Small intestine (tissue), 16 donors: ENCODE measurements at places on chromosomes 4 and X.

DNA sequence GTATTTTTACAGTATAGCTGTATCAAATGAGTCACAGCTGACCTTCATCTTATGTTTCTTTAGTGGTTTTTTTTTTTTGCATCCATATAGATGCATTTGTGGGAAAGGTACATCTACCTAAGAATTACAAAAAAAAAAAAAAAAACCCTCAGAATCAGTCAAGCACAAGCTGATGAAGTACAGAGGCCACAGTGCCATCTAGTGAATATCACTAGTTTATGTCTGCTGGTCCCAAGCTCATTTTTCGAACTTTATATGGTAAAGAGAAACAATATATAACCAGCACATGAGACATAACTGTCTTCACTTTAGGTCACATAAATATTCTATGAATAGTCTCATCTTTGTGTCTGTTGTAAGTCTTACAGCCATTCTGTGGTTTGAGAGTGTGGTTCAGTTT lies 220.1 kb downstream of the DLG3 start:
- DNase-seq = peak; percentile 24

DNA sequence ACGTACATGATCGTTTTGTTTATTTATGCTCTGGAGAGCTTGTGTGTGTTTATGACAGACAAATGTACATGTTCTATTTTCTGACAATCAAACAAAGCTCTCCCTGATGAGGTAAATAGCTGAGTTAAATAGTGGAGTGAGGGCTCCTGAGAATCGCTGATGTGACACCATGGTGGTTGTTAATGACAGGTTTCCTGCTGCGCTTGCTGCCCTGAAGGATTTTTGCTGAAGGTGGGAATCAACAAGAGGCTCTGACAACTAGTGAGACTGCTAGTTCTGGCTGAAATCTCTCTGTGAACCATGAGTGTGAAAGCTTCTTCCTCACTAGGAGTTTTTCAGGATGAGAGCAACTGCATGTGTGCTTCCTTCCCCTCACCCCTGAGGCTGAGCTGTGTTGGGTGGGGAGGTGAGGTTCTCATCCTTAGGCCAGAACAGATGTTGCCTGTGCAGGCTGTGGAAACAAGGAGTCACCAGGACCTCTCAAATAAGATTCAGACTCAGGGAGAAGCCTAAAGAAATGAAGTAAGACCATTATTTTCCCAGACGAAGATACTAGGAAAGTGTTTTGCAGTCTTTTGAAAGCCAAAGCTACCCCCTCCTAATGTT lies 173.4 kb upstream of the JADE1 start:
- DNase-seq = no peak

DNA sequence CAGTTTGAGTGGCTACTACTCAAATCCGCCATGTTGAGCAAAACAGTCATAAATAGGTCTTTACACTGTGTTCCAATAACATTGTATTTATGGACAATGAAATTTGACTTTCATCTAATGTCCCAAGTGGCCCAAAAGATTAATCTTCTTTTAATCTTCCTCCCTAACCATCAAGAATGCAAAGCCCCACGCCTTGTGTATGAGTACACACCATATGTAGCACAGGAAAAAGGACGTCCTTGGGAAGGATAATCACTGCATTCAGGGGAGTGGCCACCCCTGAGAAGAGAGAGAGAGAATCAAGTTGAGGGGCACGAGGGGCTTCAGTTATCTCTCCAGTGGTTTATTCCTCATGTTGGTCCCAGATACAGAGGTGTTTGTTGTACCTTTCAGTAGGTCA lies 33.1 kb downstream of the RBM47 start:
- no peak for DNase-seq

DNA sequence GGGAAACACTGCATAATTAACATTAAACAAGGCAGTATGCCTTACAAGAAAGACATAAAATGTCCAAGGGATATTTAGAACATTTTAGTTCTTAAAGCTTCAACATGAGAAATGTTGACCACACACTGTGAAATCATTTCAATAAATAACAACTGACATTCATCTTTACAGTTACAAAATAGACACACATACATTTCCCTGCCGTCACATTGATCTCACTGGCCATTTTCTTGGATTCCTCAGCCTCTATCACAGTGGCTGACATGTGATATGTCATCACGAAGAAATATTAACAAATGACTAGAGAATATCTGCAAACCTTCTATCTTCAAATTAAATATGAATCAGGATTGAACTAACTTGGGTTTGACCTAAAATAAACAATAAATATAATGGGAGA lies 1.9 kb downstream of the CXCL2 start:
- DNase-seq = no peak

DNA sequence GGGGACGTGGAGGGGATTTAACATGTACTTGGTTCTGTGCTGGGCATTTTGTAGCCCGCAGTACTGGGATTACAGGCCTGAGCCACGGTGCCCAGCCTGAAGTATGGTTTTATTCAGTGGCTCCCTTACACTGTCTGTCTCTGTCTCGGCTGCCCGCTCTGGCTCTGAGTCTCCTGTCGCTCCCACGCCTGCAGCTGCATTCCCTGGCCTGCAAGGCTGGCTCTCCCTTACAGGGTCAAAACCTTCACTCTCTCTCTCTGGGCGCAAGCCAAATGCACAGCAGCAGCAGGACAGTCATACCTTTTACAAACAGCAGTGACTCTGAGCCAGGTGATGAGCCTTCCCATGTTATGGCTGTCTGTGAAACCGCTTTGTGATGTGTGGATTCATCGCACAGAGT lies 72.1 kb downstream of the HTRA3 start:
- DNase-seq = no peak

DNA sequence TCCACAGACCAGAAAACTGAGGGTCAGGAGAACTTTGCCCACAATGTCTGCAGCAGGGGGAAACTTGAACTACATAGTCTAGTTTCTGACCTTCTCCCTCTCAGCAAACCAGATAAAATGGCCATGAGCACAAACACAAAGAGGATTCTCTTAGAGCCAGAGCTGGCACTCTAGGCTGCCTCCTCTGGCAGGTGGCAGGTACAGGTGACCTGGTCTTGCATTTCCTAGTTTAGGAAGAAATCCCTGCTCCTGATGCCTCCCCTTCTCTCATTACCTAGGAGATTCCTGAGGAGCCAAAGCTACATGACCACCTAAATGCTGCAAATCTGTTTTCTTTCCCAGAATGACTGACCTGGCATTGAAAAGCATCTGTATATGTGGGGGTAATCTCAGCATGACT lies 45.1 kb downstream of the ARHGEF9 start:
- DNase-seq = no peak

DNA sequence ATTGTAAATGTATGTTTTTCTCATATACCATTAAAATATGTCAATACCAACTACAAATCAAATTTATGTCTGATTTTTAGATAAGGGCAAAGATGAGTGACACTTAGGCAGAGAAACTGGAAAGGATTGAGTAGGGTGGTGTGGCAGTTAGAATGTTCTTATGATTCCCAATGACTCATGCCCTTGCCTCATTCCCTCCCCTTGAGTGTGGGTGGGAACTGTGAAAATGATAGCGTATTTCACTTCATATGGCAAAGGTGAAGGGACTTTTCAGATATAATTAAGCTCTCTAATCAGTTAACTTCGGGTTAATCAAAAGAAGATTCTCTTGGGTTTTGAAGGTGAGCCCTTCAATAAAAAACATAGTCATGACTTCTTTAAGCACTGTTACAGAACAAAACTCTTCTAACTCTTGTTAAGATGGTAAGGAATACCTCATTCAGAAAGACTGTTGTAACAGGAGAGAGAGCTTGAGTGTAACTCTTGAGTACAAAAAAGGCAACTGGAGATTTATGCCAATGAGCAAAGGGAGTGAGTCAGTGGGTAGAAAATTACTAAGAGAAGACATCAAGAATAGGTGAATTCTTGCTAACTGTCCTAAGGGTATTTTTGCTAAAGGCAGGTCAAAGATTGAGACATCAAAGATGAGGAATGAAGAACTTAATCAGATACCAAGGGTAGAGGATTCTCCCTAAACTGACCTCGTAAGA lies 329.5 kb downstream of the KCTD8 start:
- DNase-seq = no peak

DNA sequence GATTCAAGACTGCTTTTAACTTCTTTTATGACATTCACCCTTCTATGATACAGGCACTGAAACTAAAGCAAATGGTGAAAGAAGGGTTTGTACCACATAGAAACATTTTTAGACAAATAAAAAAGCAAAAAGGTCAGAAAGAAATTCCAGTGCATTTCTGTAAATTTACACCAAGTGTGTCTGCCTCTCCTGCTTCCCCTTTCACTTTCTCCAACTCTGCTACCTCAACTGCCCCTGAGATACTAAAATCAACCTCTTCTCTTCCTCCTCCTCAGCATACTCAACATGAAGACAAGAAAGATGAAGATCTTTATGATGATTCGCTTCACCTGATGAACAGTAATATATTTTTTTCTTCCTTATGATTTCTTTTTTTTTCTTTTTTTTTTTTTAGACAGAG lies 187.9 kb downstream of the LRBA start:
- no peak for DNase-seq

GRCh38 chrX:14964500-14964899 lies 91.3 kb downstream of the MOSPD2 start:
- no peak for DNase-seq

DNA sequence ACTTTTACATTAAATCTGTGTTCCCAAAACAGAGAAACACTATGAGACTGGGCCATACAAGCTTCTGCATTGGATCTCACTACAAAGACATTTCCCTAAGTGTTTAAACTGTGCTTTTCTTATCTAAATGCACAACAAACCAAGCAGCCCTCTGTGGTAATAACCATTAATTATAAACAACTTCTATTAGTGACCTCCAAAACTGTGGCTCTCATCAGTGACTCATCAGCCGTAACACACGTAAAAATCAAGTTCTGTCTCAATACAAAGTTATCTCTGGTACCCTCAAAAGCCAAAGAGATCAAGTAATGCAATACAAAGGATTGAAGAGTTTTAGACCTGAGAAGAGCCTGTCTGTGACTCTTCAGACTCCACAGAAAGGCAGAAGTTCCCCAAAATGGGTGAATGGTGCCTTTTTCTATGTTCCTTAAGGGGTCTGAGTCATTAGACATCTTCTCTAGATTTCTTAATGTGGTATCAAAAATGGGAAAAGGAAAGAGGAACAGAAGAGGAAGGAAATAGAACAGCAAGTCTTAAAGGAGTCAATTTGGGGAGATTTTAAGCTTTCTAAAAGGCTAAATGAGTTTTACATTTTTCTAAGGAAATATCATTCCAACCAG lies 189.8 kb upstream of the PPP1R2C start:
- no peak for DNase-seq

- no peak for DNase-seq
Observed at GRCh38 chrX:154530286-154530685, 14.3 kb upstream of the FAM3A start.

GRCh38 chr4:26076896-26077295 lies 162.9 kb downstream of the SMIM20 start:
- DNase-seq = no peak

- DNase-seq = no peak
Observed at GRCh38 chr4:7155590-7156071, 36.7 kb upstream of the SORCS2 start.

DNA sequence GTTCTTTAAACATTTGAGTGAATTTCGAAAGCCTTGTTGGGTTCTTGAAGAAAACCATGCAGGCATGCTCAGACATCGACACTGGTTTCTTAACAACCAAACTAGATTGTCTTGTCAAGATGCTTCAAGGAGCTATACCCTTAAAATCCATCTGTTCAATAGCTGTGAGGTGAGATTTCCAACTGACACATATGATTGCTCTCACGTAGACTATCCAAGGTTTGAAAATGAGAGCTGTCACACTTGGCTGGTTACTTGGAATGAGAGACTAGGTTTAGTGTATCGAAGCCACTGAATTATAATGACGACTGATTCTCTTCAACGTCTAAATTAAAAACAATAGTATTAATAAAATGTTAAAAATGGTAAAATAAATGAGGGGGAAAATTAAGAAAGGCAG lies 2725.5 kb downstream of the ARAP2 start:
- DNase-seq = no peak

GRCh38 chr4:83110970-83111750 lies 3.4 kb downstream of the PLAC8 start:
- DNase-seq = no peak

DNA sequence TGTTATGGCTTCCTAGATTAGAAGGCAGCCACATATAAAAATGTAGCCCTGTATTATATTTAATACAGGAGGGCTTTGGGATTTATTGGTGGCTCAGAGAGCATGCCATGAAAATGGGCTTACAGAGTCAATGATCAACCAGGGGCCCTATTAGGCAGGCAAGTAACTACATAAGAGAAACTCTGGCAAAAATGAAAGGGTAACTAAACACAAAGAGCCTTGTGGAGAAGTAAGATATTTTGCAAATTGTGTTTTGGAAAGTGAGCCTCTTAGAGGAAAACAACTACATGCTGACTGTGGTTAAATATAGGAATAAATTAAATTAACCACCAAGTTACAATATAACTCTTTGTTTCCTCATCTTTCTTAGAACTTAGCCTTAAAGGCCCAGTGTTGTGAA lies 5.5 kb downstream of the SAT1 start:
- DNase-seq = no peak

DNA sequence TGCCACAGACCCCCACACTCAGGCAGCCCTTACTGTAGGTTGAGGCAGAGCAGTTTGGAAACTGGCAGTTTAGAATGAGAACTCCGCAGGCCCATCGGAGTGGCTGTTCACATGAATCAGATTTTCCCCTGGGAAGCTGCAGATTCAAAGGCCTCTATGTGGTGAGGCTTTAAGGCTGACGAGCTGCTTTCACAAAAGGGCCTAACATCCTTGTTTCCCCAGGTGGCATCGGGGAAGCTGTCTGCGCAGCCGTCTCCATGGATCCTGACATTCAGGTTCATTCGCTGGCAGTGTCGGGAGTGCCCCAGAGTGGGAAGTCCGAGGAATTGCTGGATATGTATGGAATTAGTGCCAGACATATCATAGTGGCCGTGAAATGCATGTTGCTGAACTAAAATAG lies 33.7 kb downstream of the TKTL1 start:
- DNase-seq = no peak

- no peak for DNase-seq
Observed at GRCh38 chr4:74284053-74284452, 24.2 kb upstream of the EPGN start.

DNA sequence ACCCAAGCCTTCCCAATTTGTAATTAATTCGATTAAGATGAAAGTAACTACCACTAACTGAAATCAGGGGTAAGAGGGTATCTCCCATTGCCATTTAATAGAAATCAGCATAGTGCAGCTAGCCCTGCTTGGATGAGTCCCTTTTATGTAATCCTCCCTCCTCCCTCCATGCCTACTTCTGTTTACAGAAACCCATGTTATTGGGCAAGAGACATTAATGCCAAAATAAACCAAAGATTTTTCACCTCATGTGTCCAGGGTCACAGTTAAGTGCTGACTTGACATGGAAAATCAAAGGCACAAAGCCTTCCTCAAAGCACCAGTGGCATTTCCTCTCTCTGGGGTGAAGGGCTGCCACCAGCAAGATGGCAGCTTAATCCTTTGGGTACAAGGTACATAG lies 50.8 kb downstream of the ZC4H2 start:
- DNase-seq = no peak

- no peak for DNase-seq
Observed at GRCh38 chrX:85203461-85203970, 40.1 kb downstream of the SATL1 start.
